NCI-H2107 (cell line): ENCODE measurements at places on chromosomes 16 and 17.

GRCh38 chr17:50048988-50049387, 6.9 kb upstream of the ITGA3 start:
- no peak for DNase-seq

GRCh38 chr17:17994271-17995069, 21.8 kb downstream of the DRC3 start:
- DNase-seq: no peak

- DNase-seq: no peak
These were observed 684 bp upstream of the SPIRE2 start for GRCh38 chr16:89827383-89828198.

DNA sequence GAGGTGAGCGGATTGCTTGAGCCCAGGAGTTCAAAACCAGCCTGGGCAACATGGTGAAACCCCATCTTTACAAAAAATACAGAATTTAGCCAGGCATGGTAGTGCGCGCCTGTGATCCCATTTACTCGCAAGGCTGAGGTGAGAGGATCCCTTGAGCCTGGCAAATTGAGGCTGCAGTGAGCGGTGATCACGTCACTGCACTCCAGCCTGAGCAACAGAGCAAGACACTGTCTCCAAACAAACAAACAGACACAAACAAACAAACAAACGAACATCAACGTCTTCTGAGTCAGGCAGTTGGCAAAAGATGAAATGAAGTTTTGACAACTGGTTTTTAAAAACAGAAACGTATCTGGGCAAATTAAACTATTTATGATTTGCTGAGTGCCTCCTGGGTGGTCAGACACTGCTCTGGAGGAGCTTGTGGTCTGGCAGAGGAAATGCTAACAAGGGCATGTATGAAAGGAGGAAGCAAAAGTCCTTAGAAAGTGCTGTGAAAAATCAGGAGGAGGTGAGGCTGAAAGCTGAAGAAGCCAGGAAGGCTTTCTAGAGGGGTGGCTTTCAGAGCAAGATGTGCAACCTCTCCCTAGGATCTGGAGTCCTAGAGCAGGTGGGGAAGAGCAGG, 10.2 kb upstream of the KRT20 start:
- DNase-seq: no peak
